Kidney capillary endothelial cell (primary cell): ENCODE measurements at places on chromosomes 12 and 14.

- DNase-seq, result peak; percentile 66
Measured at GRCh38 chr14:61098721-61099120, 117.7 kb downstream of the SLC38A6 start.

- DNase-seq, result no peak
Measured at GRCh38 chr12:75784591-75784990, 247.0 kb downstream of the PHLDA1 start.

DNA sequence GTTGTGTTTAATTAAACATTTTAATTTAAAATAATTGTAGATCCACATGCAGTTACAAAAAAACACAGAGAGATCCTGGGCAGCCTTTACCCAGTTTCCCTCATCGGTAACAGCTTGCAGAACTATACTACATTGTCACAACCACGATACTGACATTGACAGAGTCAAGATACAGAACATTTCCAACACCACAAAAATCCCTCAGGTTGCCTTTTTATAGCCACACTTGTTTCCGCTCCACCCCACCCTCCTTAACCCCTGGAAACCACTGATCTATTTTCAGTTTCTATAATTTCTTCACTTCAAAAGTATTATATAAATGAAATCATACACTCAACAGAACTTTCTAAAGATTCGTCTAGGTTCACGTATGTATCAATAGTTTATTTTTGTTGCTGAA, 458.8 kb upstream of the SOX5 start:
- DNase-seq, result no peak

GRCh38 chr12:65882486-65882885, 58.2 kb downstream of the HMGA2 start:
- DNase-seq, result no peak

GRCh38 chr14:101826351-101826750, 64.8 kb downstream of the PPP2R5C start:
- DNase-seq, result no peak

DNA sequence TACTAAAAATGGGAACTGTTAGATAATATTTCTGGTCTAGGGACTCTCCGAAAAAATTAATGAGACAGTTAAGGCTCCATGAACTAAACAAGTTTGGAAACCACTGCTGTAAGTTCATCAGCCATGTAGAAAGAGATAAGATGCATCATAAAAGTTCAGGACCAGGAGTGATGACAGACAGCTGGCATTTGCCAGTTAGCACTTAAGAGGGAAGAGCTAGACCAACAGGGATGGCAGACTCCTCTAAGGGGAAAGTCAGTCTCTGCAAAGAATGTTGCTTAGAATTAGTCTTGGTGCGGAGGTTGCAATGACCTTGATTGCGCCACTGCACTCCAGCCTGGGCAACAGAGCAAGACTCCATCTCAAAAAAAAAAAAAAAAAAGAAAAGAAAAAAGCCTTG, 129.4 kb downstream of the SYNE2 start:
- no peak for DNase-seq

GRCh38 chr14:93133464-93133863, 17.7 kb upstream of the ITPK1 start:
- no peak for DNase-seq

GRCh38 chr12:130677957-130678558, 38.0 kb downstream of the RIMBP2 start:
- no peak for DNase-seq

- DNase-seq, result no peak
Measured at GRCh38 chr14:37048666-37049071, 123.7 kb downstream of the SLC25A21 start.

DNA sequence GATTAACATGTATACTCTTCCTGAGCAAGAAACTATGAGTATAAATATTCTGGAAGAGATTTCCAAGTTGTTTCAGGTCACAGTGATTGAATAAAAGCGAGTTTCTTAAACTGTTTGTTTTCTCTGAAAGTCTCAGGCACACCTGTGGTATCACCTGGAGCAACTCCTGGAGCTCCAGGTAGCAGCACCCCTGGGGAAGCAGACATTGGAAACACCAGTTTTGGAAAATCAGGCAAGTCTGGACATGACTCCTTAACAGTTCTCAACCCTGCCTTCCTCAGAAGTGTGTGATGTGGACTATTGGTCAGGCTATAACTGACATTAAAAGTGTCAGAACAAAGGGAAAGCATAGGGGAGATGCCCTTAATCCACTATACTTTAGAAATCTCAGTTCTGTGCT, 217.6 kb upstream of the CNTN1 start:
- DNase-seq, result no peak

- DNase-seq, result no peak
Measured at GRCh38 chr12:124952295-124952694, 36.6 kb downstream of the DHX37 start.

DNA sequence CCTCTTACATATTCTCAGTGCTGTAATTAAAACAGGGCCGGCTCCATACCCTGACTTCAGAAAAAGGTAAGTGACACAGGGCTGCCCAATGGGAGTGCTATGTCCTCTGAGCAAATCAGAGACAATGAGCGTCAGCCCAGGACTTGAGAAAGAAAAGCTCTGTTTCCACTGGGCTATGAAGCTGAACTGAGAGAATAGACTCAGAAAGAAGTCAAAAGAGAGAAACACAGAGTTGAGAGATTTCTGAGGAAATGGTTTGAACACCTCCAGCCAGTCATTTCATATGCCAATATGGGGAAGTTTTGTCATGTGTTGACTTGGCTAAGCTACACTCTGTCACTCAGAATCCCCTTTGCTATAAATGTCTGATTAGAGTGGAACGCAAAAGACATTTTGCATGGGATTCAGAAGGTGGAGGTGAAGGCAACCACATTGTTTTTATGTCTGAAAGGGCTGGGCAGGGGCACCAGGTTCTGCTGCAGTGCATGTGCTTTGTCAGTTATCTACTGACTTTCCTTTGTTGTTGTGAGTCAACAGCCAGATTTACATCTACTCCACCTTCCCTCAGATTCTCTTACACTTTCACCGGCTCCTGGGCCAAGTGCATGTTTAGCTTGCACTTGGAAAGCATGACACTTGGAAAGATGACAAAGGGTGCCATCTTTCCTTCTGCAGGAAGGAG, 313.3 kb downstream of the DUSP6 start:
- no peak for DNase-seq
